ENCODE measurements at places on chromosomes 11 and 22. TPM values are rescaled to one million over a fixed set of nuclear protein-coding genes. Genes with fewer than 3 reads are reported as not detected.

Gene PTPN5
- 4.8 TPM for total RNA-seq

Gene MUC5B
- 1.2 TPM for total RNA-seq

Gene ADAMTS15
- 10.1 TPM for total RNA-seq

Gene MMP13
- total RNA-seq = not detected

Gene BLID
- total RNA-seq = 15.9 TPM

Gene DCHS1
- 37.6 TPM for total RNA-seq

Gene PRRG4
- 6.0 TPM for total RNA-seq

Gene SLC43A3
- 57.5 TPM for total RNA-seq

Gene CTSW
- not detected for total RNA-seq

Gene SLC1A2
- 12.0 TPM for total RNA-seq

Gene FGF19
- total RNA-seq = 1.4 TPM

Gene SCARF2
- total RNA-seq = 20.2 TPM

Gene SIK2
- total RNA-seq = 7.7 TPM

Gene SPA17
- total RNA-seq = 8.9 TPM

Gene KDM4D
- 6.0 TPM for total RNA-seq

Gene OR4C11
- total RNA-seq = 6.3 TPM

Gene CARNS1
- total RNA-seq = 1.2 TPM

Gene ANAPC15
- 2.2 TPM for total RNA-seq

Gene CHORDC1
- total RNA-seq = 46.9 TPM

Gene MGAT3
- total RNA-seq = 2.2 TPM

Gene PRSS23
- 157 TPM for total RNA-seq

Gene CCDC87
- total RNA-seq = 0.24 TPM

Gene RIMBP3C
- not detected for total RNA-seq

Gene JAML
- 18.8 TPM for total RNA-seq

Gene CNIH2
- not detected for total RNA-seq

Gene SPI1
- total RNA-seq = 8.2 TPM

Gene GGT1
- total RNA-seq = 4.8 TPM

Gene IGLL1
- not detected for total RNA-seq
